Stimulated activated CD4-positive, alpha-beta T cell treated with anti-CD3 and anti-CD28 coated beads, Interleukin-1b, Interleukin-23, amount 100 ng/mL, for 24 hours (primary cell): ENCODE measurements at places on chromosomes 6 and 20.

GRCh38 chr6:54937371-54937770 lies 90.8 kb downstream of the FAM83B start:
- no peak for DNase-seq

- no peak for DNase-seq
These were observed 314.7 kb upstream of the PRDM1 start for GRCh38 chr6:105771313-105771970.

DNA sequence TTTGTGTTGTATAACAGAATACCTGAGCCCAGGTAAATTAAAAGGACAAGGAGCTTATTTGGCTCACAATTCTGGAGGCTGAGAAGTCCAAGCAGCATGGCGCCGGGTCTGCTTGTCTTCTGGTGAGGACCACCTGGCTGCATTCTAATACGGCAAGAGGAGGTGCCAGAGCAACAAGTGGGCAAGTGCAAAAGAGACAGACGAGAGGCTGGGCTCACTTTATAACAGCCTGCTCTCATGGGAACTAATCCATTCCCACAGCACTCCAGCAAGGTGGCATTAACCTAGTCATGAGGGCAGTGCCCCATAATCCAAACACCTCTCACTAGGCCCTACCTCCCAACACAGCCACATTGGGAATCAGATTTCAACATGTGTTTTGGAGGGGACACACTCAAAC lies 12.9 kb downstream of the PACSIN1 start:
- no peak for DNase-seq

DNA sequence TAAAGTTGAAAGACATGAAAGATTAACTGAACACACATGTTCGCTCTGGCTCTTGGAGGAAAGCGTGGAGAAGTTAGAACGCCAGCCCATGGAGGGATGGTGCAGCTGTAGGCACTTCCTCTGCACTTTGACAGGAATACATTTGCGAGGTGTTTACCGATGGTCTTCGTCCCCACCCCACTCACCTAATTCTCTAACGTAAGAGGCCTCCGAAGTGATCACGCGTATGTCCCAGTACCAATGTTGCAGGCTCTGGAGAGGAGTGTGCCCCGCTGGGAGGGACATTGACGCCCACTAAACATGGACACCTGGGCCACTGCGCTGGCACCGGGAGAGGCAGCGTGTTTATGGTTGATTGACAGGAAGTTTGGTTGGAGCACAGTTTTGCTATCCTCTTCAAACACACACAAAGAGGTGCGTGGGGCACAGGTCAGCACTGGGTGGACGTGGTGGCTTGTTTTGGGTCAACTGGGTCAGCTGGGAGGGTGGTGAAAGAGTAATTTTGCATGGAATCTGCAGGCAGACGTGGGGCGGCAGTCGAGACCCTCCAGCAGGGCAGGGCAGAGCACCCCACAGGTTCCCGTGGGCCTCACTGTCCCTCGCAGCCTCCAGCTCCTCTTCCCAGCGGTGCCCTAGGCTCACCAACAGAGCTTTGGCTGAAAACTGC lies 110.1 kb downstream of the DLL1 start:
- no peak for DNase-seq

DNA sequence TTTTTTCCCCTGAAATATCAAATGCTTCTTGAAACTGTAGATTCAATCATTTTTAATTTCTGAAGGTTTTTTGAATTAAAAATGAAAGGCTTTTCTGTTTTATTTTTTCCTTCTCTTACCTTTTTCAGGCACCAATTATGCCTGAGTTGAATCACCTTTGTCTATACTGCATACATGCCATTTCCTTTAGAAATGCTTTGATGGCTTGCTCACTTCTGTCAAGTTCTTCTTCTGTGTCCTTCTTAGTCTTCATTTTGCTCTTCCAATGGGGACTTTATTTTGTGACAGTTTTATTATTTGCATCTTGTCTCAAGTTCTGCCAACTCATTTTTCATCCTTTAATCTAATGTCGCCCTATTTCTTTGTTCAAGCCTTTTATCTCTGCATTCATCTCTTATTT lies 121.9 kb upstream of the PRL start:
- no peak for DNase-seq

DNA sequence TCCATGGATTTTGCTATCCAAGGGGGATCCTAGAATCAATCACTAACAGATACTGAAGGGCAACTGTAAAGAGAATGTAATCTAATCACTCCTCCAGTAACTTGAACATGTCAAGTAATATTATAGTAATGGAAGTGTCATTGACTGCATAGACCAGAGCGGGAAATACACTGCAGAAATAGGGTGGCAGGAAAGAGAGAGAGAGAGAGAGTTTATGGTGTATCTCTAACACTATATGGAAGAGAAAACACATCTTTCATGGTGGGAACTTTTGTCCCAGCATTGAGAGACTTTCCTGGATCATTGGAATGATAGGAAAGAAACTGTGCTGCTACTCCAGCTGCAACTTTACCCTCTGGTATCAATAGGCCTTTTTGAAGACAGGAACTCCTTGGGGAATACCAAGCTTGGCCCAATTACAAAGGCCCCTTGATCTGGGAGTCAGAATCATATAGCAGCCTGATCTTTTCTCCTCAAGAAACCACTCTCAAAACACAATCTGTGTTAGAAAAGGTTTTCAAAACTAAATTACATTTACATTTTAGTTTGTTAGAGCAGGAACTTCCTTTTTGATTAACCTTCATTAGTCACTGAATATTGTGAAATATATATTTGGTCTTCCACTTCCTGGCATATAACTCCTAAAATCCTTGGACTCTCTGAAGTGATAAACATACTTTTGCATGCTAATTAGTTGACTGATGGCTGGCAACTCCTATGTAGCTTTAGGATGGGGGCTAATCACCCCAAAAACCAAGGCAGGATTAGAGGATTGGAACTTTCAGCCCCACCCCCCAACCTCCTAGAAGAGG lies 29.5 kb upstream of the RNGTT start:
- DNase-seq, result no peak

DNA sequence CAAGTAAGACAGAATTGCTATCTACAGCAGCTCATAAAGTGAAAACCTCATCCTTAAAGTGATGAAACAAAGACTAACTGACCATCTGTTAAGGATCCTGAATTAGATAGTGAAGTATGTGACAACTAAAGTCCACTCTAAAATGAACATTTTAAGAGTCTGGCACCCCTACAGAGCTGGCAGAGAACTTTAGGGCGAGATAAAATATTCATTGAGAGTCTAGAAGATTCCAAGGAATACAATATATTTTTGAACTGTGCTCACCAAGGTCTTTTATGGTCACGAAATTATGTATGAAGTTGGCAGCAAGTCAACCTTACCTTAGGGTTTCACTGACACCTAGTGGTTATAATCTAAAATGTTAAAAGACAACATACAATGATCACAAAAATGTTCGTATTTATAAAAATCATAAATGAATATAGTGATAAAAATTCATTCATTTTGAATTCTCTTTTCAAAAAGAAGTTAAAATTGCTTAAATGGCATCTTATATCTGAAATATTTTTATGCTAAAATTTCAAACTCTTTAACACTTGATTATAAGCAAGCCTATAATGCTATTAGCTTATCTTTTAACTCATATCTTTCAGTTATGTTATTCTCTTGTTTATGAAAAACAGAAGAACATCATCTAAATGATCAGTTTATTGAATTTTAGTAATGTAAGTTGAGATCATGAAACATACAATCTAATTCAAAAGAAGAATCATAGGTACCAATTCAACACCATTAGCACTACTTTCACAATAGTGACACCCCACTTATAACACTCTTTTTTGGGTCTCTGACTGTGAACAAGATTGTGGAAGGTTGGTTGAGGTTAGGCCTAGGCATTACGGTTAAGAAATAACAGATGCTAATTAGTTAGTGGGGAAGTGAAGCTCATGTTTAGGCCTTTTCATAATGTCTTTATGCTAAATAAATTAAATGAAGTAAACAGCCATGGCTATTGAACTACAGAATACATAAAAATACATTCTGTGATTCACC lies 27.5 kb downstream of the RSPH3 start:
- no peak for DNase-seq

DNA sequence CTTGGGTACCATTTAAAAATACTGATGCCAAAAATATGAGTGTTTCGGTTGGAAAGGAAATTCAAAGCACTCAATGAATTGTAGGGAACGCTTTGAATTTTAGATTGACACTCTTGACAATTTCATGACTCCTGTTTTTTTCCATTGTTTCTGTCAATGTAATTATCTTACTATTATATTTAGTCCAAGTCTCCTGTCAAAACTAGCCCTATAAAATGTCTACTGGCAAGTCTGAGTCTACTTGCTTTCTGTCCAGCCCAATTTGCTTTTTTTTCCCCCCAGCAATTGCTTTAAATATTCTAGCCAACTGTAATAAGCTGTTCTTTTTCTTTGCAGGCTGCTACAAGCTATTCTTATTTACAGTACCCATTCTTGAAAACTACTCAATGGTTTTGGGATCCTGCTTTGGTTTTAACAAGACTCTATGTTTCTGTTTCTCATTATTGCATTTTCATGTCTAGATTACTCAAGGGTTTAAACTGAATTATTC lies 1103.9 kb upstream of the GJE1 start:
- no peak for DNase-seq

DNA sequence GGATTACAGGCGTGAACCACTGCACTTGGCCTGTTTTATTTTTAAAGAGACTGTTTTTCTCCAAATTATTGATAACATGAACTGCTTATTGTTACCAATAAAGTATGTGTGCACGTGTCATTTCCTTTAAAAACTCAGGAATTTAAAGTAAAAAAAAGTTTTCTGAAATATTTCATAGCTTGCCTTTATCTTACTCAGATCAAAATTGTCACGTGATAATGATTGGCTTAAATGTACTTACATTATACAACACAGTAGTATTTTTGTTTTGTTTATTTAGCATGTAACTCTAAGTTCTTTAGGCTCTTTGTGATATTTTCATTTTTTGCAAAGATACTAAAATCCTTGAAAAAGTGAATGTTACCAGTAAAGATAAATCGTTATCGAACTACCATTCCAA lies 174.1 kb downstream of the ZFAND3 start:
- no peak for DNase-seq

DNA sequence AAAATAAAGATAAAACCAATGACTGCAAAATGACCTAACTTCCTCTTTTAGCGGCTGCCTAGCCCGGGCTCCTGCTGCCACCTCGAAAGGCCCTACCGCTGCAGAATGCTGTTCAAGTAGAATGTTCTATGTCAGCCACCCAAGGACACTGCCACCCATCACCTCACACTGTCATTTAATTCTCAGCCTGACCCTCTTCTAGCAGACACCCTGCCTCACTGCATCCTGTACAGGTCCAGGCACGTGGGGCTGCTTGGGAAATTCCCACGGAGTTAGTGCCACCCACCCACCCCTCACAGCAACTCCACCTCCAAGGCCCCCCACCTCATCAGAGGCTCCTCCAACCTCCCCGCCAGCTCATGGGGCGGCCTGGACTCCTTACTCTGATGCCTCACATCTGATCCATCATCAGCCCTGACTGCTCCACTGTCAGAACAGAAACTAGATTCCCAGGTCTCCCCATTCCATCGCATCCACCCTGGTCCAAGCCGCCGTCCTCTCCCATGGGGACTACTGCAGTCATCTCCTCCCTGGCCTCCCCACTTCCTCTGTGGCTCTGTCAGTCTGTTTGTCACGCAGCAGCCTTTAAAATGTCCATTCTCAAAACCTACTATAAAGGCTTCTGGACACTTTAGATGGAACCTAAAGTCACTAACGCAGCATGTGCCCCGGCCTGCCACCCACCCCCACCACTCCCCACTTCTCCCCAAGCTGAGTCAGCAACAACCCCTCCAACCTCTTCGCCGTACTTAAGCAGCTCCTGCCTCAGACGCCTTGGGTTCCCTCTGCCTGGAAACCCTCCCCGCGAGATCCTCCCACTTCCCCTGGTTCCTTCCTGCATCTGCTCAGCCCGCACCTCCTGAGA lies 17.0 kb downstream of the NFATC2 start:
- DNase-seq, result peak; percentile 43

- DNase-seq, result no peak
These were observed 28.1 kb upstream of the OLIG3 start for GRCh38 chr6:137522198-137522798.
